ENCODE measurements at places on chromosomes 3 and 15.

DNA sequence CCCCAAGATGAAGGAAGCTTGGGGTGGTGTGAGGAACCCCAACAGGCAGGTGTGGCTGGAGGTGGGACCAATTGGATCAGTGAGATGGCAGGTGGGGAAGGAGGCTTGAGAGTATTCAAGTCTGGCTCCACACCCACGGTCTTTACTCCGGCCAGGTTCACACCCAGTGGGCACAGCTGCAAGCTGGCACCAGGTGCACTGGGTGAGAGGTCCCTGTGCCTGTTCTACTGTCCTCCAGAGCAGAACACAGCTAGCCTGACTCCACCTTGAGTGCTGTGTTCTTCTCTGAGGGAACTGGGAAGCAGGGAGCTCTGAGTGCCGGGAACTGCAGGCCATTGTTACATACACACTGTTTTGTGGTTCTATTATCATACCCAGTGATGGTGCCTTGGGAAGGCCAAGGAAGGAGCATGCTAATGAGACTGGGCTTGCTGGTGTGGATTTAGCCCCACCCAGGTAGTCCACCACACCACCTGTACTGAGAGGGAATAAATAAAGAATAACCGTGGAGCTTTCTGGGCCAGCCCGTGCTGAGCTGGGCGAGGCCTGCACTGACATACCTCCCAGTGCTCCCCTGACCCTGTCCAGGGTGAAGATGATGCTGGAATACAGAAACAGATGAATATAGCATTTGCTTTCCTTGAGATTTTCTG, 93.4 kb downstream of the ABHD5 start:
- no peaks in the 10 kb centered on the region for H3K36me3 ChIP-seq
- no peak for DNase-seq
- no peaks in the 10 kb centered on the region for H3K4me1 ChIP-seq
- no peak overlapping the region for H3K27ac ChIP-seq

DNA sequence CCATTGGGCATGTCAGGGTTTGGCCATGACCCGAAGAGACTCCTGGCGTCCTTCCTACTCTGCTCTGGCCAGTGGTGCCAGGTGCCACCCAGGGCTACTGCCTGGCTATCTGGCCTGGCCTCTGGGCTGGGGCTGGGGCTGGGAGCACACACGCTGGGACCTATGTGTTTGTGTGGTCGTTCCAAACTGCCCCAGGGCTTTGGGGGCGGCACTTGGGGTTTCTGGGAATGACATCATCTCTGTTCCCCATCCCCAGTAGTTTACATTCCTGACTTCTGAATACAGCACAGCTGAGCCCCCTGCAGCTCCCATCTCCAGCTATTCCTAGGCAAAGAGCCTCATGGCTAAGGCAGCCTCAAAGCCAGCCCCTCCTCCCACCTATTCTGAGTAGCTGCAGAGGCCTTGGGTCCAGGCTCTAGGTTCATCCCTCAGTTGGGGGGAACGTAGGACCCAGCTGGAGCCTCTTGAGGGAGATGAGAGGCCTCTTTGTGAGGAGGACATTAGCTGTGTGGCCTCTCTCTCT, 24.3 kb downstream of the PLEKHO2 start:
- no peak overlapping the region for H3K4me3 ChIP-seq
- H3K4me1 ChIP-seq: peaks cover 12% of the 10 kb centered on the region
- DNase-seq: no peak
- peaks cover 53% of the 10 kb centered on the region for H3K36me3 ChIP-seq
- no peak overlapping the region for H3K27ac ChIP-seq

GRCh38 chr15:81897057-81897677, 148.7 kb downstream of the MEX3B start:
- H3K27ac ChIP-seq: no peak overlapping the region
- no peak for DNase-seq
- no peaks in the 10 kb centered on the region for H3K27me3 ChIP-seq
- H3K4me3 ChIP-seq: no peak overlapping the region
- H3K4me1 ChIP-seq: no peaks in the 10 kb centered on the region

GRCh38 chr3:120475722-120476377, 25.1 kb upstream of the FSTL1 start:
- no peaks in the 10 kb centered on the region for H3K36me3 ChIP-seq
- H3K4me3 ChIP-seq: no peak overlapping the region
- no peak for DNase-seq

DNA sequence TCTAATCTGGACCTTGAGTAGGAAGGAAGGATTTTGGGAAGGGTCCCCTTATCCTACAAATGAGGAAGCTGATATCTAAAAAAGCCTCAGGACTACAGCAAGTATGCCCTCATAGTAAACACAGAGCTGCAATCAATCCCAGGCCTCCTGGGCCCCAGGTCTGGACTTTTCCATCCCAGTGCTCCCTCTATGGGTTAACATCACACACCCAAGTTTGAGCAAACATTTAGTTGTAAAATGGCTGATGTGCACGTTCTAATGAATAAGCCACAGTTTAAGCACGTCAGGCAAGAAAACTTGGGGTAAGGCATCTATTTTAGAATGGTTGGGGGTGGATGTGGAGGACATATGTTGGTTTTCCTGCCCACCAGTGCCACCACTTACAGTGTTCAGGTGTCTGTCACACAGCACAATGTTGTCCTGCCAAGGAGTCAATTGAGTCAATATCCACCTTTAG, 44.3 kb upstream of the UBE2E1 start:
- no peaks in the 10 kb centered on the region for H3K36me3 ChIP-seq
- peaks cover 38% of the 10 kb centered on the region for H3K4me1 ChIP-seq
- H3K27me3 ChIP-seq: no peaks in the 10 kb centered on the region
- H3K4me3 ChIP-seq: no peak overlapping the region

DNA sequence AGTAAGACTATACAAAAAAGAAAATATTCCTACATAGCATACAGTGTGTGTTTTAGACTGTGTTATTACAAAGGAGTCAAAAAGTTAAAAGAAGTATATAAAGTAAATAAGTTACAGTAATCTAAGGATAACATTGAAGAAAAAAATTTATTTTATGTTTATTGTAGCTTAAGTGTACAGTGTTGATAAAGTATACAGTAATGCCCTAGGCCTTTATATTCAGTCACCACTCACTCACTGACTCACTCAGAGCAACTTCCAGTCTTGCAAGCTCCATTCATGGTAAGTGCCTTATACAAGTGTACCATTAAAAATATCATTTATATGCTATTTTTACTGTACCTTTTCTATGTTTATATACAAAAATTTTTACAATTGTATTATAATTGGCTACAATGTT, 220.1 kb downstream of the BCHE start:
- H3K4me1 ChIP-seq: no peaks in the 10 kb centered on the region
- no peaks in the 10 kb centered on the region for H3K36me3 ChIP-seq
- H3K27me3 ChIP-seq: no peaks in the 10 kb centered on the region

- H3K4me1 ChIP-seq: peaks cover 6% of the 10 kb centered on the region
- H3K27ac ChIP-seq: no peak overlapping the region
- H3K36me3 ChIP-seq: no peaks in the 10 kb centered on the region
- DNase-seq: no peak
These were observed 1.3 kb upstream of the IL16 start for GRCh38 chr15:81195339-81195864.

- no peak overlapping the region for H3K4me3 ChIP-seq
- H3K36me3 ChIP-seq: no peaks in the 10 kb centered on the region
- no peaks in the 10 kb centered on the region for H3K27me3 ChIP-seq
- no peak for DNase-seq
- H3K27ac ChIP-seq: no peak overlapping the region
- no peaks in the 10 kb centered on the region for H3K4me1 ChIP-seq
These were observed 16.1 kb upstream of the KY start for GRCh38 chr3:134666885-134667284.

- H3K27ac ChIP-seq: no peak overlapping the region
- H3K27me3 ChIP-seq: peaks cover 5% of the 10 kb centered on the region
- peaks cover 30% of the 10 kb centered on the region for H3K4me1 ChIP-seq
- H3K36me3 ChIP-seq: no peaks in the 10 kb centered on the region
These were observed 1.3 kb upstream of the THBS1 start for GRCh38 chr15:39579487-39580116.

DNA sequence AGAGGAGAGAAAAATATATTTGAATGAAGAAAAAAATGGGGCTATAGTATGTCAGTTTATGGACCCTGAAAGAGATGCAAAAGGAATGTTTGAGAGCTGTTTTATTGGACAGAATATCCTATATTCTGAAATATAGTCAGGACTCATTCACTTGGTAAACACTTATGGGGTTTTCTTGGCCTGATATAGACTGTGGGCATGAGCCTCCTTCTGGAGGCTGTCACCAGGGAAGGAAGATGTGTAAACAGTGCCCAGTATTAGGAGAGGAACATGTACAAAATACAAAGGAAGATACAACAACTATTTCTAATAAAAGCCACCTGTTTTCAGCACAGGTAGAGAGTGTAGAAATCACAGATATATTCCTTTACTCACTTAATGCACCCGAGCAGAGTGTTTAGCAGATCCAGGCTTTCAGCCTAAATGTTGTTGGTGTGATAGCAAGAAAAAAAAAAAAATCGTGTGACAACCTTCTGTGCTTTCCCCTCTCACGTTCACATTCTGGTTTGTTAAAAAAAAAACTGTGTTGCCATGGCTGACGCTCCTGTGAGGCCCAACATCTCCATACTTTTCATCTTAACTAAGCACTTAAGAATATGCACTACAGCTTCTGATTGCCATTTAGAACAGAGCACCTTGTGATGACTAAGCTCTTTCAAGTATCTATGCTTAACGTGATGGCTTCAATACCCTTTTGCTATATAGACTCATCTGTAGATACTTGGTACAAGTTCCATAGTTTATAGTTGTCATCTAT, 134.1 kb downstream of the MBNL1 start:
- H3K27me3 ChIP-seq: no peaks in the 10 kb centered on the region
- peaks cover 16% of the 10 kb centered on the region for H3K36me3 ChIP-seq
- no peak for DNase-seq
- peaks cover 25% of the 10 kb centered on the region for H3K4me1 ChIP-seq

DNA sequence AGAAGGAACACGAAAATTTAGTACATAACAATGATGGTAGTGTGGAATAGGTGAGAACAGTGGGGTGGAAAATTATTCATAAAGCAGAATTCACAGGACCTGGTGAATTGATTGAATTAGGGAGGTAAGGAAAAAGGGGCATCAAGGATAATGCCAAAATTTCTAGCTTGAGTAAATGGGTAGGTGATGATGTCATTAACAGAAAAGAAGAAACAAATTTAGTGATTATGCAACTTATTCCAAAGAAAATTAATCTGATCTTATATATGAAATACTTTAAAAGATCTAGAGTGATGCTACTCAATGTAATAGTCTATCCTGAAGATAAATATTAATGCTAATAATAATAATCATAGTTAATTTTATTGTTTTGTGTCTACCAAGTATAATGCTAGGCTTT, 544.6 kb upstream of the LMCD1 start:
- no peaks in the 10 kb centered on the region for H3K36me3 ChIP-seq
- H3K27ac ChIP-seq: no peak overlapping the region
- no peaks in the 10 kb centered on the region for H3K27me3 ChIP-seq
- no peak for DNase-seq

GRCh38 chr15:93036951-93037819, 51.8 kb downstream of the RGMA start:
- no peak overlapping the region for H3K27ac ChIP-seq
- no peaks in the 10 kb centered on the region for H3K27me3 ChIP-seq
- no peak overlapping the region for H3K4me3 ChIP-seq
- no peak for DNase-seq

GRCh38 chr15:80710635-80711554, 15.8 kb downstream of the ABHD17C start:
- H3K27ac ChIP-seq: no peak overlapping the region
- H3K27me3 ChIP-seq: no peaks in the 10 kb centered on the region
- DNase-seq: no peak
- H3K36me3 ChIP-seq: no peaks in the 10 kb centered on the region

GRCh38 chr3:197362081-197362480, 63.7 kb upstream of the DLG1 start:
- H3K27me3 ChIP-seq: no peaks in the 10 kb centered on the region
- H3K4me3 ChIP-seq: no peak overlapping the region
- no peak for DNase-seq
- H3K4me1 ChIP-seq: no peaks in the 10 kb centered on the region
- no peak overlapping the region for H3K27ac ChIP-seq
- H3K36me3 ChIP-seq: no peaks in the 10 kb centered on the region

GRCh38 chr3:30547716-30548115, 58.7 kb upstream of the TGFBR2 start:
- H3K27me3 ChIP-seq: no peaks in the 10 kb centered on the region
- no peaks in the 10 kb centered on the region for H3K4me1 ChIP-seq
- H3K36me3 ChIP-seq: no peaks in the 10 kb centered on the region

- no peak overlapping the region for H3K27ac ChIP-seq
- H3K27me3 ChIP-seq: no peaks in the 10 kb centered on the region
- H3K4me1 ChIP-seq: no peaks in the 10 kb centered on the region
- H3K4me3 ChIP-seq: no peak overlapping the region
These were observed 399.9 kb downstream of the PDCD6IP start for GRCh38 chr3:34198309-34198708.

- no peaks in the 10 kb centered on the region for H3K27me3 ChIP-seq
- no peak for DNase-seq
- no peaks in the 10 kb centered on the region for H3K4me1 ChIP-seq
- H3K4me3 ChIP-seq: no peak overlapping the region
- H3K36me3 ChIP-seq: no peaks in the 10 kb centered on the region
- H3K27ac ChIP-seq: no peak overlapping the region
These were observed 391.4 kb upstream of the RARB start for GRCh38 chr3:25036633-25037032.

GRCh38 chr3:175007306-175007705, 148.2 kb downstream of the NAALADL2 start:
- no peaks in the 10 kb centered on the region for H3K27me3 ChIP-seq
- H3K4me3 ChIP-seq: no peak overlapping the region
- H3K36me3 ChIP-seq: no peaks in the 10 kb centered on the region
- H3K4me1 ChIP-seq: no peaks in the 10 kb centered on the region

GRCh38 chr3:16474216-16474615, 39.3 kb downstream of the RFTN1 start:
- no peak overlapping the region for H3K4me3 ChIP-seq
- no peaks in the 10 kb centered on the region for H3K27me3 ChIP-seq
- H3K4me1 ChIP-seq: peaks cover 25% of the 10 kb centered on the region

- H3K27ac ChIP-seq: no peak overlapping the region
- DNase-seq: no peak
- H3K4me1 ChIP-seq: peaks cover 22% of the 10 kb centered on the region
These were observed 19.3 kb upstream of the TSC22D2 start for GRCh38 chr3:150388498-150389418.

DNA sequence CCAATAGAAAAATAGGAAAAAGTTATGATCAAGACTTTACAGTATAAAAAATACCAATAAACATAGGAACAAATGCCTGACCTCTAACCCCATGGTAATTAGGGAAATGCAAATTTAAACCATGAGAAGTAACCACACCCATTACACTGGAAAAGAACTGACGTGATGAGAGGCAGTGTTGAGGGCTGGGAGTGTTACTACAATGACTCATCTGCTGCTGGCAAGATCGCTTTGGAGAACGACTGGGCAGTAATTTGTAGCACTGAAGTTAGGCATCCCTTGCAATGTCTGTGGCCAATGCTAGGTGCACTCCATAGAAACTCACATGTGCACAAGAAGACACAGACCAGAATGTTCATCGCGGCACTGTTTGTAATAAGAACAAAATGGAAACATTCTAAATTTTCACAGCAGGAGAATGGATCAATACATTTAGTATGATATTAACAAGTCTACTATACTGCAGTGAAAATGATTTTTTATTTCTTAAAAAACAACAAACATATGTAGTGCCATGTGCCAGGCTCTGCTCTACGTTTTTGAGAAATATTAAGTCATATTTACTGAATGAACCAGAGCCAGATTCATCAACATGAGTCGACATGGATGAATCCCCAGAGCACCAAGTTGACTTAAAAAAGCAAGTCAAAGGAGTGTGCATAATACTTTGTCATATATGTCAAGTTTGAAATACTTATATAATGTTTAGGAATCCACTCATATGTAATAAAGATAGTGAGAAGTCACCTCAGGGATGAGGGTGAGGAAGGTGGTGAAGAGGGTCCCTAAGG, 37.6 kb upstream of the EPHB3 start:
- peaks cover 24% of the 10 kb centered on the region for H3K27me3 ChIP-seq
- peaks cover 13% of the 10 kb centered on the region for H3K4me1 ChIP-seq
- no peak for DNase-seq
- no peak overlapping the region for H3K27ac ChIP-seq

Measured in natural killer cell (primary cell).